ENCODE measurements at places on chromosomes 4 and X. TPM values are rescaled to one million over a fixed set of nuclear protein-coding genes. Genes with fewer than 3 reads are reported as not detected.

DNA sequence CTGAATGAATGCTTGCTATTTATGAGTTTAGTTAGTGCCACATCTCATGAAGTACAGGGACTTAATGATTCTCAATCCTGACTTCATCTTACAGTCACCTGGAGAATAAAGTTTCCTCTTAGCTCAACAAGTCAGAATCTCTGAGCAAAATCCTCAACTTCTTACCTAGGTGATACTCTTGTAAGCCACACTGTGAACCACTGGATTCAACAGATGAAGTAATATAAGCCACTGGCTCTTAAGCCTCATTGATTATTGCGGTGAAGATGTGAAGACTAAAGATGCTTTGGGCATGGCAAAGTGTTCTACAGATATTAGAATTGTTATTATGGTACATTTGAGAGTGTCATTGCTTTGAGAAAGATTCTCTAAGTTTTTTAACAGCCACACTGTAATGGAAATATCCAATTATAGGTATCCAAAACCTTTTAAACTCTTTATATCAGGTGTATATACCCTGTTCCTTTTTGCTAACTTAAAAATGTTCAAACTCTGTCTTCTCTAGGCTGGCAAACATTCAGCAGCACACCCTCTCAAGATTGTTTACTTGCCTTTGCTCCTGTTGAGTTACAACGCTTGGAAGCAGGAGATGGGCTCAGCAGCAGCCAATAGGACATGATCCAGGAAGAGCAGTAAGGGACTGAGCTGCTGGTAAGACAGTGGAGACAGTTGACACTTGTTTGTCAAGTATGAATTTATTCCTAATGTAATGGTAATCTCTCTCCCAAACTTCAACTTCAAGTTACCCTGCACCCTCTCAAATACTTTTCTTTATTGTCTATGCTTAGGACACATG, 43.4 kb downstream of the TET2 start:
- no peak for DNase-seq

GRCh38 chr4:16116019-16116418, 32.2 kb upstream of the PROM1 start:
- DNase-seq = no peak

- peak; percentile 80 for DNase-seq
These were observed 2.5 kb downstream of the CPEB2 start for GRCh38 chr4:15004739-15005301.

- no peak for DNase-seq
These were observed 12.4 kb upstream of the DHRSX start for GRCh38 chrX:2513121-2513664.

GRCh38 chr4:52979020-52979419, 116.9 kb downstream of the RASL11B start:
- no peak for DNase-seq

DNA sequence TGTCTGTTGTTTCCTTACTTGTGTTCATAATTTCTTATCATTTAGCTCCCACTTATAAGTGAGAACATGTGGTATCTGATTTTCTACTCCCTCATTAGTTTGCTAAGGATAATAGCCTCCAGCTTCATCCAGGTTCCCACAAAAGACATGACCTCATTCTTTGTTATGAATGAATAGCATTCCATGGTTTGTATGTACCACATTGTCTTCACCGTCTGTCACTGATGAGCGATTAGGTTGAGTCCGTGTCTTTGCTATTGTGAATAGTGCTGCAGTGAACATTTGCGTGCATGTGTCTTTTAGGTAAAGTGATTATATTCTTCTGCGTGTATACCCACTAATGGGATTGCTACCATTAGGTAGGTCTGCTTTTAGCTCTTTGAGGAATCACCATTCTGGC, 624.3 kb upstream of the EPHA5 start:
- no peak for DNase-seq

- DNase-seq = no peak
These were observed 22.0 kb downstream of the SMIM14 start for GRCh38 chr4:39616651-39617050.

GRCh38 chr4:128810871-128811570, 1.5 kb downstream of the JADE1 start:
- DNase-seq = peak; percentile 71

GRCh38 chr4:175590205-175590604, 221.9 kb downstream of the GPM6A start:
- DNase-seq = no peak

DNA sequence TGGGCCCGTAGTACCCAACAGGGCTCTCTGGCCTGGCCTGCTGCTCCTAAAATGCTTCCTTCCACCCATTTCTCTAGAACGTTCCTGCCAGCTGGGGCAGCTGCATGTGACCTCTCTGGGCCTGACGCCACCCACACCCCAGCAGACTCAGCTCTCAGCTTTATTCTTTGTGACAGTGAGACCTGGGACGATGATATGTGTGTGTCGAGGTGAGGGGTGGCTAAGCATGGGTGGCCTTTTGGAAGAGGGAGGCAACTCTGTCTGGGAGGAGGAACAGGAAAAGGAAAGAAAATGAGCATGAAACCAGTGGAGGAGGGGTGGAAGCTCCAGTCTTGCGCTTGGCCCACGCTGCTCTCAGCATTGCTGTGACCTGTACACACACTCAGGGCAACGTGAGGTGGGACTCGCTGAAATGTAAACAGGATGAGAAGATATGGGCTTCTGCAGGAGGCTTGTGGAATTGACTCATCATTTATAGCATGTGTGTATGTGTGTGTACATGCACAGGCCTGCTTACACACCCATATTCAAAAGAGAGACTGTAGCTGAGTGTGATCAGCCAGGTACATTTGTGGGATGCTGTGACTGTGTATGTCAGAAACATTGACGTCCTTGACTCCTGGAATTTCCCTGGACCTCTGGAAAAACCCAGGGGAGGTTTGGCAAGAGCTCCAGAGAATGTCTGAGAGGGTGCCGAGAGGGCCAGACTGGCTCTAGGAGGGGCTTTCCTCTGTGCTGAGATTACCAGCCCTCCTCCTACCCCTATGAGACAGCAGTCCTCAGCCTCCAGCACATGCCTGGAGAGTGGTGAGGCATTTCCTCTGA, 137.9 kb downstream of the PJA1 start:
- DNase-seq = peak; percentile 92

F8A3 gene
- 0.44 TPM for total RNA-seq

FRAS1 gene
- total RNA-seq = 0.20 TPM

WFS1 gene
- total RNA-seq = 107 TPM

C4orf17 gene
- total RNA-seq = not detected

USP17L19 gene
- not detected for total RNA-seq

FGFBP1 gene
- total RNA-seq = not detected

CLTRN gene
- not detected for total RNA-seq

GPRIN3 gene
- 0.65 TPM for total RNA-seq

BMP3 gene
- total RNA-seq = not detected

FRMPD4 gene
- total RNA-seq = not detected
